ENCODE measurements at places on chromosomes 7 and 10. TPM values are rescaled to one million over a fixed set of nuclear protein-coding genes. Genes with fewer than 3 reads are reported as not detected.

GRCh38 chr10:47403446-47404318 lies 19.6 kb upstream of the ZNF488 start:
- DNase-seq, result peak; percentile 34

DNA sequence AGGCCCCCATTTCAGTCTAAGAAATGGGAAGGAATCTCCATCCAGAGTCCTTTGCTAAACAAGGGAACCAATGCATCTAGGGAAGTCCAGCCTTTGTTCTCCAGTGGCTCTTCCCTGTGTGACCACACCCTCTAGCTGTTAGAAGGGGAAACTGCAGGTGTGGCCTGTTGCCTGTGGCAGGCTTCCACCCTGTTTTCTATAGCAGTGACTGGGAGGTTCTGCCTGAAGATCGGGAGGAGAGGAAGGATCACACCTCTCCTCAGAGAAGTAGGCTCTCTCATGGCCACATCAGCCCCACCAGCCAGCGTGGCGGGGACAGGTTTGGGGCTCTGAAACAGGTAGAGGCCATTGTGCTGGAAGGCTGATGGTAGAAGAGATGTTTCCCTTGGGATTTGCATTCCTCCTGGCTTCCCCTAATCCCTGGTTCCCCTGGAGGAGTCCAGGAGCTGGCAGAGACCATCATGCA lies 47.7 kb upstream of the TRIM8 start:
- DNase-seq, result peak; percentile 57

The GPR37 gene
- not detected for total RNA-seq

The OR13A1 gene
- total RNA-seq, result not detected
